Fibroblast of skin of left quadriceps (primary cell): ENCODE measurements at places on chromosomes 7 and 10.

DNA sequence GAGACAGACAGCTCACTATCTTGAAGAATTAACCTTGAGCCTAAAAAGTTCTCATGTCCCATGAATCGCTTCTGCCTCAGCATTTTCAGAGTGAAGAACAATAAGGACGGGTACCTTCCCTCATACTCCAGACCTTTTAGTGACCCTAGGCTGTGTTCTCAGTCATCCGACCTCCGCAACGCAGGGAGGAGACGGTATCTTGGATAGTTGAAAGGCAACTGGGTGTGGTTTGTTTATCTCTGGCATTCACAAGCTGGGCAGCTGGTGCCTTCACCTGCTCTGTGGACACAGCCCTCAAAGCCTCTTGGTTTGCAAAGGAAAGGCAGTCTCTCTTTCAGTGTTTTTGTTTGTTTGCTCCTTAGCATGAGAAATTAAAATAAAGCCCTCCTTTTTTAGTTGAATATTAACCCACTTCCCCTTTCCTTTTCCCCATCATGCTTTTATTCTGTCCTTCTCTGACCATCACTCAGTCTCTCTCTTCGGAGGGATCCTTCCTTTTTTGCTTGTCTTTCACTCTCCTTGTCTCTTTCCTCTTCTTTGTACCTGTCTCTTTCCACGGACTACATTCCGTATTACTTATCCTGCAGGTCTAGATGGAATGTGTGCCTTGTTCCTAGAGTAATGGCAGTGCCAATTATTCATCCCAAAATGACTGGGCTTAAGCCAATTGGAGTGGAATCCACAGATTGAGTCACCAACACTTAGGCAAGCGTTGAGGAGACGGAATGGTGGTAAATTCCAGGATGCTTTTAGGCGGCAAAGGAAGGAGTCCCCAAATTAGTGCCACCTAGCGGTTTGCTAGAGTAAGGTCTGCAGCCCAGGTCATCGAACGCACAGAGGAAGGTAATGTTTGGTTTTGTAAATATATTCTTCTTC, 45.8 kb downstream of the PRR15 start:
- DNase-seq, result peak; percentile 16

- no peak for DNase-seq
Observed at GRCh38 chr7:117216010-117216409, 106.8 kb downstream of the WNT2 start.

DNA sequence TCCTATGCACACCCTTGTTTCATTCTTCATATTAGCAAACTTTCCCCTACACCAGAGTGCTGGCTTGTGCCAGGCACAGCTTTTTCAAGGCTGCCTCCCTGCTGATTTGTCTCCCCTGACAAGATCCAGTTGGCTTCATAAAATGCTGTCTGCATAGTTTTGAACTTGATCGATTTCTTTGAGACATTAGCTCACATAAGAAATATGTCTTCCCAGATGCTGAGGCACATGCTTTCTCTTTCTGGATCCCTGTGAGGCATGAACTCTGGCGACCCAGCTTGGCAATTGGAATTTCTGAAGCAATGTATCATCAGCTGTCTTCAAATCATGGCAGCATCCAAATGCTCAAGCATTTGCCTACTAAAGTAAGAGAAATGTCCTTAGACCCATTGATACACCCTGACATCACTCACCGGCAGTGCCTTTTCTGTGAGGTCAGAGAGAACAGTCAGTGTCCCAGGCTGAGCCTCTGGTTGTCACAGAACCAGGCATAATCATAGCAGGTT, 616.4 kb upstream of the GHITM start:
- peak; percentile 81 for DNase-seq

DNA sequence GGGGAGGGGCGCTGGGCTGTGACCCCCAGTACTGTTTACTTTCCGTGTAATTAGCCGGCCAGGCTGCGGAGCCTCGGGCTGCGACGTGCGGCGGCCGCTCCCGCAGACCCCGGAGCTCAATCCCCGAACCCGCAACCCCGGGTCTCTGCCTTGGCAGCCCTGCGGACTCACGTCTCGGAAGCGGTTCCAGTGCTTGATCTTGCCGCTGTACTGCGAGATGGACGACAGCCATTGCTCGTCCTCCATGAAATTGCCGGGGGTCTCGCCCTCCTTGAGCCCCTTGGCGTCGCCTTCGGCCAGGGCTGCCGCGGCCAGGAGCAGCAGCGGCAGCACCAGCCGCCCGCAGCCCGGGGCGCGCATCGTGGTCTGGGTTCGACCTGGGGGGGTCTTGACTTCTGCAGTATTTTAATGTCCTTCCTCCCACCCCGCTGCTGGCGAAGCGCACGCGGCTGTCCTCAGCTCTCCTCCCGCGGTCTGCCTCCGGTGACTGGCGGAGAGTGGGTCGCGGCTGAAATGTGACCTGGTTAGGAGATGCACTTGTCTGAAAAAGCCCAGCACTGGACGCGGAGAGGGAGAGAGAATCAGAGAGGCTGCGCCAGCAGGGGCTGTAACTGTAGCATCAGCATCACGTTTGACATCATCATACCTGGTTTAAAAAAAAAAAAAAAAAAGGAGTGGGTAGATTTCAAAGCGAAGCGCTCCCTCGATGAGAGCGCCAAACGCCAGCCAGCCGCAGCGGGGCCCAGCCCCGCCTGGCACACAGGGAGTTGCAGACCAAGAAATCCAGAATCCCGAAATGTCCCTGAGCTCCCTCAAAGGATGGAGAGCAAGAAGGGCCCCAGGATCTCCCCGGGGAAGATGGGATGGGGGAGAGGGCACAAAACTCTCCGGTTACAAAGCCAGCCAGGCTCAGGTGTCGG, at the start of gene SPOCK2:
TSS of gene SPOCK2 (minus strand) at position 583 of the 920 bp plus-strand sequence. CDS start at position 360, 223 bp downstream.
- no peak for DNase-seq

- no peak for DNase-seq
Observed at GRCh38 chr10:89091496-89091895, 100.9 kb downstream of the FAS start.

DNA sequence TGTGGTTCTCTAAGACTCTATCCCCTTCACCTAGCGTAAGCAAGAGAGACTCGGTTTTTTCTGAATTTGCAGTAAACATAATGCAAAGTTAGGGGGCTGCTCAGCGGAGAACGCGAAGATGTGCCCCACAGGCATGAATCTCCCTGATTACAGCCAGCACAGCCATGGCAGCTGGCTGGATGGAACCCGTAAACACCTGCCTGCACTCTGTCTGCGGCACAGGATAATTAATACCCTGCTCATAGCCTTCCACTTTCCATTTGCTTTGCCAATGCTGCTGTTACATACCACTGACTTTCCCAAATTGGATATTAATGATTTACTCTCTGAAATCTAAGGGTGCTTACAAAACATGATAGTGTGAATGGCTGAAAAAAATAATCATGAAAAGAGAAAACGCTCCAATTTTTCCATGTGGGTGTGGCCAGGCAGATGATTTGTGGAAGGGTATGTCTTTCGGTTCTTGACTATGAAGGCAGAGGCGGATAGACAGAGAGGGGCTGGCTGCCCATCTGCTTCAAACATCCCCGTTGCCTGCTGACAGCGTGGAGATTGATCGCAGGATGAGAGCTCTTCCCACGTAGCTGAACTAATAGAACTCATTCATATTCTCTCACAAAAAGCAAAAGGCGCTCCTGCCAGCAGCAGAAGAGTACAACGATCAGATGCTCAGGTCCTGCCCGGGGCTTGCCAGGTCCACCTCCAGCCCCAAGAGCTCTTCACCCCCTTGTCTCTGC, 193.2 kb upstream of the GHITM start:
- DNase-seq, result no peak

GRCh38 chr7:42953994-42954393, 21.8 kb downstream of the MRPL32 start:
- DNase-seq, result no peak

DNA sequence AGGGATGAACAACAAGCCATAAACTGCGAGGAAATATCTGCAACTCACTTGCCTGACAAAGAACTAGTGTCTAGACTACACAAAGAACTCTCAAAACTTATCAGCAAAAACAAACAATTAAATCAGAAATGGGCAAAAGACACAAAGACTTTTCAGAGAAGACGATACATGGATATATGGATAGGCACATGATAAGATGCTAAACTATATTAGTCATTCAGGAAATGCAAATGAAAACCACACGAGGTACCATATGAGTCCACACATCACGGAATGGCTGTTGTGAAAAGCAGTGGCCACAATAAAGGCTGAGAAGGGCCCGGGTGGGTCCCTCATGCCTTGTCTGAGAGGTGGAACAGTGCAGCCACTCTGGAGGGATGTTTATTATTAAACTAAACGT, 267.8 kb downstream of the WDR37 start:
- DNase-seq, result peak; percentile 5

- no peak for DNase-seq
Observed at GRCh38 chr7:83851551-83851950, 202.6 kb upstream of the SEMA3E start.
